Thoracic aorta (tissue), 2 donors: ENCODE measurements at places on chromosomes 2 and 18.

- no peak for DNase-seq
Observed at GRCh38 chr2:18988631-18989232, 369.7 kb downstream of the OSR1 start.

DNA sequence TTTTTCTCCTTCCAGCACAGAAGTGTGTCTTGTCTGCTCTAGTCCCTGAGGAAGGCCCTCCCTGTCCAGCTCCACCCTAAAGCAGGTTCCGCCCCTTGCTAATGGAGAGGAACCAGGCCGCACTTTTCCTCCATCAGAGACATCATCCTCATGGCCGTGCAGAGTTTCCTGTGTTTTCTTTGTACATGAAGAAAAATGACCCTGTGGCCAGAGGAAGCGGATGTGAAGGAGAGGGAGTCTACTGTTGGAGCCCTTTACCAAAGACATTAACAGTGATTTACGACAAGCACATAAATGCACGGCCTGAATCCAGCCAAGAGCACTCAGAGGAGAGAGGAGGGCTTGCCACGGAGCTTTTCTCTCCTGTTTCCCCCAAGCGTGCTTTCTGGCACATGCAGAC lies 109.5 kb downstream of the RNF144A start:
- no peak for DNase-seq

- no peak for DNase-seq
Observed at GRCh38 chr2:46679761-46680160, 200.4 kb downstream of the TMEM247 start.

GRCh38 chr2:67374949-67375348 lies 22.2 kb upstream of the ETAA1 start:
- DNase-seq, result no peak

- no peak for DNase-seq
Observed at GRCh38 chr2:44388877-44389276, 27.1 kb downstream of the CAMKMT start.

DNA sequence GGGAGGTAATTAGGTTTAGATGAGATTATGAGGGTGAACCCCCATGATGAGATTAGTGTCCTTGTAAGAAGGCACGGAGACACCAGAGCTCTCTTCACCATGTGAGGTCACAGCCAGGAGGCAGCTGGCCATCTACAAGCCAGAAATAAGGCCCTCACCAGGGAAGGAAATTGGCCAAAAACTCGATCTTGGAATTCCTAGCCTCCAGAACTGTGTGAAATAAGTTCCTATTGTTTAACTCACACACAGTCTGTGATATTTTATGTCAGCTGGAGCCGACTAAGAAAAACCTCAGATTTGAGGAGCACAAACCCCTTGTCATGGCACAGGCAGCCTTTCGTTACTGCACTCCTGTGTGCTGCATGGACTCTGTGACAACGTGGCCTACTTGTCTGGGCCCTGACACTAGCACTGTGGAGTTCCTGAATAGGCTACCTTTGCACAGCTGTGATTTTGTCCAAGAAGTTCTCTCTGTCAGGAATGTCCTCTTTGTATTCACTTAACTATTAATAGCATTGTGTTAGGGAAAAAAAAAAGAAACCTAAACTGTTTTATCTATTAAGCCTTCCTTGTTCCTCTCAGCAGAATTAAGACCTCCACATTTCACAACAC lies 319.8 kb downstream of the TDRD15 start:
- no peak for DNase-seq

DNA sequence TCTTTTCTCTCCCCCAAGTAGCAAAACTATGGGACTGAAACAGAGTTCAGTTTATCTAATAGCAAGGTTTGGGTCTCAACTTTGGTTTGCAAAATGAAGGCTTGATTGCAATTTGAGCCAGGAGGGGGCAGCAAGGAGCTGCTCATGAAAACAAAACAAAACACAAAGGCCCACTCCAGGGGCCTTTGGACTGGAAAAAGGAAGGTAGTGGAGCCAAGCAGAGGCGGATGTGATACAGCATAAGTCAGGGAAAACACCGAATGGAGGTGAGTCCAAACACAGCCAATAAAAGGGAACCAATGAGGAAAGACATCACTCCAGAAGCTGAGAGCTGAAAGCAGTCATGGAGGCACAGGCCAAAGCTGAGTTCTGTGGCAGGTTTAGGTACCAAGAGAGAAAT lies 799.7 kb upstream of the ACVR2A start:
- DNase-seq, result no peak

GRCh38 chr2:222698276-222698675 lies 26.8 kb downstream of the MOGAT1 start:
- DNase-seq, result no peak

GRCh38 chr18:57866355-57866754 lies 63.2 kb upstream of the ATP8B1 start:
- DNase-seq, result no peak

- DNase-seq, result no peak
Observed at GRCh38 chr2:125901278-125901677, 754.7 kb upstream of the GYPC start.

DNA sequence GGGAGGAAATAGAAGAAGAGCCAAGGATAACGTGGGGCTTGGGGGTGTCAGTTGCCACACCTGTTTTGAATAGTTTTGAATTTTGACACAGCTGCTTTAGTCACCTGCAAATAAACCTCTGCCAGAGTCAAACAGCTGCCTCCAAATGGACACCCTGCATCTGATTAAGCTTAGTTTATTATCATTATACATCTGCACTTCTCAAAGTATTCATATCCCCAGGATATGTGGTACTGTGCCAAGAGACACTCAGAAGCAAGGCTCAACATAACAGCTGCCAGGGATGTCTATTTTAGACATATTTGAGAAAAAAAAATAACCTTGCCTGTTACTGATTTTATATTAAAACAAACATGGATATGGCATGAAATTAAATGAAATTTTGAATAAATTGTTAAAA lies 122.5 kb upstream of the WDR75 start:
- DNase-seq, result no peak

DNA sequence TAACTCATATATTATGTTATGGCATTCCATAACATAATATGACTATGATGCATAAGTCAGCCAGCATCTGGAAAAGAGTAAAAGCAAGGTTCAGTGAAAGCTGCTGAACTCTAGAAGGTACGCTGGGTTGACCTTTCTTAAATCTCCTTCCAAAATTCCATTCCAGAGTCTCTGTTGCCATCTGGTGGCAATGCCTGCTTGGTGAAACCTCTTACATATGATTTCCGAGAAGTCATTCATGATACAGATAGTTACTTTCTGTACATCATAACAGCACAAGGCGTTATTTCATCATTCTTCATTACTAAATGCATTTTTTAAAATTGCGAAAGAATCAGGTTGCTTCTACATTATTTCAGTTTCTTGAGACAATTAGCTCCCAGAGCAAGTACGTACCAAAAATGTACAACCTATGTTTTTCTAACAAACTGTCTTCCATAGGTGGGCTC lies 7.0 kb upstream of the EPG5 start:
- DNase-seq, result peak; percentile 11

GRCh38 chr18:43061816-43062215 lies 53.7 kb downstream of the RIT2 start:
- DNase-seq, result no peak

DNA sequence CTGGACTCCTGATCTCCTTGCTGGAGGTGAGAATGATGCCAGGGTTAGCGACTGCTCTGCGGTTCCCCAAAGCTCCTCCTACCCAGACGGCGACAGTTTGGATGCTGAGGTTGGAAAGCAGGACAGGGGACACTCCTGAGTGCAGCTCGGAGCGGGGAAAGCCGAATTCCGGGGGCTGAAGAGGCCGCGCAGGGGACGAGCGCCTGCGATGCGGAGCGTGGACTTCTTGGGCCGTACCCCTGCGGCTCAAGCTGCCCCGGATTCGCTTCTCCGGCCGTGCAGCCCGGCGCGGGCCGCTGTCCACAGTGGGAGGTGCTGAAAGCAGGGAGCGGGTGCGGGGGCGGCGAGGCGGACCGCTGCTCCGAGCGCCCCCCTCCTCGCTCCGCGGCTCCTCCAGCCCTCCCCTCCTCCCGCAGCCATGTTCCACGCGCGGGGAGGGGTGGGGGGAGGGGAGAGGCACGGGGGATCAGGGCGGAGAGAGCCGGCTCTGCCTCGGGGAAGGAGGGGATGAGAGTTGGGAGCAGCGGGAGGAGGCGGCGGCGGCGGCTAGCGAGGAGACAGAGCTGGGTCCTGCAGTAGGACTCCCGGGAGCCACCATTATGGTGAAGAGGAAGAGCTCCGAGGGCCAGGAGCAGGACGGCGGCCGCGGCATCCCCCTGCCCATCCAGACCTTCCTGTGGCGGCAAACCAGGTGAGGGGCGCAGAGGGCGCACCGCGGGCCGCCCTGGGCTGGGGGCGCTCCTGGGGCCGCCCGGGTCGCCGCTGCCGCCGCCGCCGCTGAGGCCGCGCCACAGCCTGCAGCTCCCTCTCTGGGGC lies at the start of gene UNC80:
Gene UNC80 (plus strand): TSS at position 359 of the 816 bp plus-strand sequence. CDS start 241 bp downstream, at position 600.
- DNase-seq, result no peak

GRCh38 chr2:223041527-223042109 lies 10.4 kb upstream of the KCNE4 start:
- DNase-seq, result peak; percentile 74

GRCh38 chr2:81894451-81894990 lies 1590.0 kb upstream of the LRRTM1 start:
- DNase-seq, result no peak

GRCh38 chr18:12011199-12011956 lies 30.1 kb downstream of the IMPA2 start:
- no peak for DNase-seq

- DNase-seq, result no peak
Observed at GRCh38 chr2:31110431-31110830, 27.8 kb downstream of the GALNT14 start.

DNA sequence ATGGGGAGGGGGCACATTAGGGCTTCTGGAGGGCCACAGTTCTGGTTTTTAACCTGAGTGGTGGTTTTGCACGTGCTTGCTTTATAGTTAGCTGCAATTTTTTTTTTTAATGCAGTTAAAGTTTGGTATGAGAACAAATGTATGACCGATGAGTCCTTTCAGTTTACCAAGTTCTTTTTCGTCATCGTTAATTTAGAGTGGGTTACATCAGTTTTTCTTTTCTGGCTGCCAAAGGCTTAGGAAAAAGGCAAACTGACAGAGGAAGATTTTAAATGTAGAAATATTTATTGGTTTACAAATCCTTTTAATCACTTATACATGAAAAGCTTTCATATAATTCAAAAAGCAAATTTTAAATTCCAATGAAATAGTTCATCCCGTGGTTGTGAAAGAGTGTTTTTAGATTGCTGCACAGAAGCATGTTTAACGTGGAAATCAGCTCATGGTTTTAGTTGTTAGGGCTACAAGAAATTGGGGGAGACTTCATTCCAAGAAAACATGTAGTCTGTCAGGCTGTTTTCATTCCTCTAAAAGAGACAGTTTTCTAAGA lies 82.9 kb downstream of the MSH2 start:
- DNase-seq, result no peak

DNA sequence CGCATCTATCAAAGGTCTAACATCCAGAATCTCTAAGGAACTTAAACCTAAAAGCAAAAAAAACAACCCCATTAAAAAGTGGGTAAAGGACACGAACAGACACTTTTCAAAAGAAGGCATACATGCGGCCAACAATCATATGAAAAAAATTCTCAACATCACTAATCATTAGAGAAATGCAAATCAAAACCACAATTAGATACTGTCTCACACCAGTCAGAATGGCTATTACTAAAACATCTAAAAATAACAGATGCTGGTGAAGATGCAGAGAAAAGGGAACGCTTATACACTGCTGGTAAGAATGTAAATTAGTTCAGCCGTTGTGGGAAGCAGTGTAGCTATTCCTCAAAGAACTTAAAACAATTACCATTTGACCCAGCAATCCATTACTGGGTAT lies 38.0 kb downstream of the PPP3R1 start:
- DNase-seq, result no peak

DNA sequence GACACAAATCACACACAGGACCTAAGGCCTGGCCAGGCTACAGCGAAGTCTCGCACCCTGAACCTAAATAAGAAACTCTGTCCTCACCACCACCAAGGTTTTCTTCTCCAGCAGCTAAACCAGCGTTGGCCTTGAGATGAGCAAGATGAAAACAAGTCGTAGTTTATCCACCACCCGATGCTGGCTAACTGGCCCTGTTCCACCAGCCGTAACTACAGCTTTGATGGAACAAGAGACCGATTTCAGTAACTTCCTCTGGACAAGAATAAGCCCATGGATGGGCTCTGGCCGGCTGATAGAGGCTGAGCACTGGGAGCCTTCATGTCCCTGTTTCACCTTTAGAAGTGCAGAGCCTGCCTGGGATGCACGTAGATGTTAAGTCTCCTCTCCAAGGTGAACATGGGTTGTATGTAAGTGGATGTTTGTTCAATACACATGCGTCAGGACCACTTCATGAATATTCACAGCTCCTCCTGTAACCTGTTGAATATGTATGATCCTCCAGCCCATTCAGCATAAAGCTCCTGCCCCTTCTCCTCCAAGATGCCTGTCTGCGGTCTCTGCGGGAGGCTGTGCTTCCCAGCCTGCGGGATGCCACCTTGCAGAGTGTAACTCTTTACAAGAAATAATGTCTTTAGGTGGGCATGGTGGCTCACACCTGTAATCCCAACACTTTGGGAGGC lies 24.2 kb downstream of the ADI1 start:
- DNase-seq, result no peak

- no peak for DNase-seq
Observed at GRCh38 chr18:51070545-51070944, 40.5 kb downstream of the SMAD4 start.

DNA sequence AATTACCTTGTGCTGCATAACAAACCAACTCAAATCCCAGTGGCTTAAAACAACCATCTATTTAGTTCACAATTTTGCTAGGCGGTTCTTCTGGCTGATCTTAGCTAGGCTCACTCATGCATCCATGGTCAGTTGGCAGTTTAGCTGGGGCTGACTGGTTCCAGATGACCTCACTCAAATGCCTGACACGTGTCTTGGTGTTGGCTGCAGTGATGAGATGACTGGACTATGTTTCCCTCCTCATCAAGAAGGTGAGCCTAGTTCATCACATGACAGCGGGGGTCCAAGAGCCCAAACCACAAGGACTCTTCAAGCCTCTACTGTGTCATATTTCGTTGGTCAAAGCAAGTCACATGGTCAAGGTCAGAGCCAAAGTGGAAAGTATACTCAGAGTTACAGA lies 42.7 kb upstream of the ACTR3 start:
- no peak for DNase-seq

GRCh38 chr2:26959331-26959730 lies 11.1 kb upstream of the MAPRE3 start:
- no peak for DNase-seq

- no peak for DNase-seq
Observed at GRCh38 chr2:196171946-196172345, 568 bp upstream of the STK17B start.

GRCh38 chr2:226396541-226396940 lies 403.1 kb downstream of the IRS1 start:
- no peak for DNase-seq

DNA sequence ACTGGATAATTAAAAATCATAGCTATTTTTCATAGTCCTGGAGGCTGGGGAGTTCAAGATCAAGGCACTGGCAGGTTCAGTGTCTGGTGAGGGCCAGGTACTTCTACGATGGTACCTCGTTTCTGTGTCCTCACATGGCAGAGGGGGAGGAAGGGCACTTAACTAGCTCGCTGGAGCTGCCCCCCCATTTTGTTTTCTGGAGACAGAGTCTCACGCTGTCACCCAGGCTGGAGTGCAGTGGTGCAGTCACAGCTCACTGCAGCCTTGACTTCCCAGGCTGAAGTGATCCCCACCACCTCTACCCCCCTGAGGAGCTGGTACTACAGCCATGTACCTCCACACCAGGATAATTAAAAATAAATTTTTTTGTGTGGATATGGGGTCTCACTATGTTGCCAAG lies 40.3 kb downstream of the ASB1 start:
- DNase-seq, result no peak

- no peak for DNase-seq
Observed at GRCh38 chr2:183222751-183223150, 98.5 kb downstream of the NUP35 start.
